ENCODE measurements at places on chromosomes 12 and 14.
A peak's percentile ranks its signal among the peaks of the same experiment; 100 is the strongest.

GRCh38 chr12:30438601-30439041, 257.0 kb downstream of the IPO8 start:
- no peak overlapping the region for H3K4me3 ChIP-seq
- no peaks in the 10 kb centered on the region for H3K36me3 ChIP-seq
- no peaks in the 10 kb centered on the region for H3K27me3 ChIP-seq
- no peak overlapping the region for H3K27ac ChIP-seq
- H3K4me1 ChIP-seq: no peaks in the 10 kb centered on the region

GRCh38 chr14:35932136-35932535, 106.0 kb downstream of the BRMS1L start:
- H3K4me3 ChIP-seq: no peak overlapping the region
- H3K36me3 ChIP-seq: no peaks in the 10 kb centered on the region
- no peaks in the 10 kb centered on the region for H3K27me3 ChIP-seq
- DNase-seq: no peak

GRCh38 chr14:49615776-49616175, 4.7 kb downstream of the RPL36AL start:
- H3K4me3 ChIP-seq: no peak overlapping the region
- no peaks in the 10 kb centered on the region for H3K27me3 ChIP-seq
- no peak overlapping the region for H3K27ac ChIP-seq
- peaks cover 7% of the 10 kb centered on the region for H3K4me1 ChIP-seq
- H3K36me3 ChIP-seq: peaks cover 7% of the 10 kb centered on the region

DNA sequence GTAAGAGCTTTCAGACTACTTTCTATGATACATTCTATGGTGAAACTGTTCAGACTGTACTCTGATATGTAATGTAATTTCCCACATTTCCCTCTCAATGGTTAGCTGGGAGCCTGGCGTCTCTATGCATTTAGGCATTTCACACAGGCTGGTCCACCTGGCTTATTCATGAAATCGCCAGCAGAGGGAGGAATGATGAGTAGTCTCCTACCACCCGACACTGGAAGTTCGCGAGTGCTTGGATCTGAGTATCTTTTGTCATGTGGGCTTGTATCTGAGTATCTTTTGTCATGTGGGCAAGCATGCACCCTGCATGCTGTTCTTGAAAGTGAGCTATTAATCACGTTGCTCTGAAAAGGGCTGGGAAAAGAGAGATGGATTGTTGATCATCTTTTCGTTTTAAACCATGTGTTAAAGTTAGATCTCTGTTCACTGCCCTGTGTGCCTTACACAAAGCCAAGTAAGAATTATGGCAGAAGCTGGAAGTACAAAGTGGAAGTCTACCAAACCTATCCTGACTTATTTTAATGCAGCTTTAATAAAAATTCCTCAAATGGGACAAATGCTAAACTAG, 235.0 kb downstream of the ATP23 start:
- no peak for DNase-seq
- no peak overlapping the region for H3K4me3 ChIP-seq
- no peaks in the 10 kb centered on the region for H3K4me1 ChIP-seq

DNA sequence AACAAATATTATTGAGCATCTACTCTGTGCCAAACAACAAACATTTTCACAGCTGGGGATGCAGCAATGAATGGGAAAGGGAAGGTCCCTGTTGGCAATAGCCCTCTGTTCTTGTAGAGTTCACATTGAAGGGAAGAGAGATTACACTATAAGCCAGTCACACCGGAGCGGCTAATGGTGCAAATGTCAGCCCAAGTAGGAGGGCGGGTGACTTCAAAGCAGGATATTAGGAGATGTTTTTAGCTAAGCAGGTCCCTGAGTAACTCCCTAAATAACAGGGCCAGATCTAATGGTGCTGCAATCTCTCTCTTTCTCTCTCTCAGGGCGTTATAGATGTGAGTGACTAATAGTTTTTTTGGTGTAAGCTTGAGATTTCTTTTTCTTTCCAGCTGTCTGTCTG, 30.7 kb downstream of the FLVCR2 start:
- no peaks in the 10 kb centered on the region for H3K36me3 ChIP-seq
- no peak for DNase-seq
- no peak overlapping the region for H3K4me3 ChIP-seq
- H3K27ac ChIP-seq: no peak overlapping the region

GRCh38 chr12:104991565-104992128, 5.5 kb downstream of the NOPCHAP1 start:
- H3K4me3 ChIP-seq: no peak overlapping the region
- H3K27ac ChIP-seq: no peak overlapping the region
- no peaks in the 10 kb centered on the region for H3K4me1 ChIP-seq
- H3K27me3 ChIP-seq: no peaks in the 10 kb centered on the region
- peaks cover 3% of the 10 kb centered on the region for H3K36me3 ChIP-seq
- DNase-seq: no peak

- H3K4me3 ChIP-seq: peak overlapping the region; percentile 86
- H3K27ac ChIP-seq: peak overlapping the region; percentile 2
- peaks cover 2% of the 10 kb centered on the region for H3K36me3 ChIP-seq
- no peaks in the 10 kb centered on the region for H3K27me3 ChIP-seq
- H3K4me1 ChIP-seq: no peaks in the 10 kb centered on the region
These were observed 3.3 kb downstream of the LRIG3 start for GRCh38 chr12:58916921-58917511.

DNA sequence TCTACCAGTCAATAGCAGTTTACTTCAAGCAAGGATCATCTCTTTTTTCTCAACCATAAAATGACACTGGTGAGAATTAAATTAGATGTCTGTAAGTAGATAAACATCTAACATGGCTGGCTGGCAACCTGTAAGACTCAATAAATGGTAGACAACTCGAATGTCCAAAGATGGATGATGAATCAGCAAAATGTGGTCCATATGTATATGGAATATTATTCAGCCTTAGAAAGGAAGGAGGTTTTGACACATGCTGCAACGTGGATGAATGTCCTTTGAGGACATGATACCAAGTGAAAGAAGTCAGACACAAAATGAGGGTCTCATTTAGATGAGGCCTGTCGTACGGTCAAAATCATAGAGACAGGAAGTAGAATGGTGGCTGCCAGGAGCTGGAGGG, 46.2 kb downstream of the SPRING1 start:
- H3K36me3 ChIP-seq: no peaks in the 10 kb centered on the region
- H3K4me3 ChIP-seq: no peak overlapping the region
- peaks cover 28% of the 10 kb centered on the region for H3K27me3 ChIP-seq
- no peak overlapping the region for H3K27ac ChIP-seq
- H3K4me1 ChIP-seq: no peaks in the 10 kb centered on the region

DNA sequence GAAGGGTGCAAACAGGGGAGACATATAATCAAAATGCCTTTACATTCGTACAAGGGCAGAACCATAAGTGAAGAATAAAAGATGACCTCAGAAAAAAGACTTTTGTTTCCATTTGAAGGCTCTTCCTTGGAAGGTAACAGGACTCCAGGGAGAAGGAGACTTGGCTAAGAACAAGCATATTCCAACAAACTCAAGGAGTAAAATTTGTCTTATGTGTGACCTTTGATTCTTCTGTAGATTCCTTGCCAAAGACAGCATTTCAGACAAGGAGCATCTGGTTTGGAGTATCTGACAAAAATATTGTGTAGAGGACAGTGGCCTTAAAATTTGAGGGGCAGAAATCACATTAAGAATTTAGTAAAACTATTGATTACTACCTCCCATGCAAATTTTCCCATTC, 991.9 kb downstream of the FLRT2 start:
- H3K36me3 ChIP-seq: no peaks in the 10 kb centered on the region
- H3K27ac ChIP-seq: no peak overlapping the region
- no peak for DNase-seq
- no peaks in the 10 kb centered on the region for H3K4me1 ChIP-seq
- no peak overlapping the region for H3K4me3 ChIP-seq
- no peaks in the 10 kb centered on the region for H3K27me3 ChIP-seq

DNA sequence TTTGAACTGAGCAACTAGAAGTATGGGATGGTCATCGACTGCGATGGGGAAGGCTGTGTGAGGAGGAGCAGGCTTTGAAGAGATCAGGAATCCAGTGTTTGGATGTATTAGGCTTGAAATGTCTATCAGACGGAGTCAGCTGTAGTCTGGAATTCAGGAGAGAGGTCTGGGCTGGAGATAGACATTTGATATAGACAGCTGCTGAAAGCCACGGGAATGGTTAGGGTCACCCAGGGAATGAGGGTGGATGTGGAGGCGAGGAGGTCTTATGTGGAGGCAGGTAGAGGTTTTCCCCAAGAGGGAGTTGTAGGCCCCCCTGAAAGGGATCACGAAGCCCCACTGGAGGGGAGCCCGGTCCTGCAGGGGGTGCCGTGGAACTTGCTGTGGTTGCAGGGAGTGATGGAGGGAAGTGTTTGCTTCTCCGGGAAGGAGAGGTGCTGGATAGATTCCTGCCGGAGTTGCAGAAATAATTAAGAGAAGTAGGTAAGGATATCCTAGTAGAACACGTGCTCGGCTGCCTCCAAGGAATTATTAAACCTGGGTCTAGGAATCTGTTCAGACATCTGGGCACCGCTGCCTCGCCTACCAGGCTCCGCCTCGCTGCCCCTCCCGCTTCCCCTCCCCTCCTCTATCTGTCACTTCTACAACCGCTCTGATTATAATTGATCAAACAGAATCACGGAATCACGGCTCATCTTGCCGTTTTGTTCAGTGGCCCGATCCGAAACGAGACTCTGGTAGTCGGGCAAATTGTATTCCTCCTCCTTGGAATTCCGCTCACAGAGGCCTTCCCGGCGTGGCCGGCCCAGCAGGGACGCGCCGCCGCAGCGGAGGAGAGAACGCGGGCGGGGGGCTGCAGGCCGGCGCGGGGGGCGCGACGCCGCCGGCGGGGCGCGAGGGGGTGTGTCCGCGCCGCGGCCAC, 826 bp upstream of the CACNA1C start:
- H3K4me3 ChIP-seq: peak overlapping the region; percentile 31
- DNase-seq: no peak
- H3K4me1 ChIP-seq: peaks cover 4% of the 10 kb centered on the region
- no peak overlapping the region for H3K27ac ChIP-seq

DNA sequence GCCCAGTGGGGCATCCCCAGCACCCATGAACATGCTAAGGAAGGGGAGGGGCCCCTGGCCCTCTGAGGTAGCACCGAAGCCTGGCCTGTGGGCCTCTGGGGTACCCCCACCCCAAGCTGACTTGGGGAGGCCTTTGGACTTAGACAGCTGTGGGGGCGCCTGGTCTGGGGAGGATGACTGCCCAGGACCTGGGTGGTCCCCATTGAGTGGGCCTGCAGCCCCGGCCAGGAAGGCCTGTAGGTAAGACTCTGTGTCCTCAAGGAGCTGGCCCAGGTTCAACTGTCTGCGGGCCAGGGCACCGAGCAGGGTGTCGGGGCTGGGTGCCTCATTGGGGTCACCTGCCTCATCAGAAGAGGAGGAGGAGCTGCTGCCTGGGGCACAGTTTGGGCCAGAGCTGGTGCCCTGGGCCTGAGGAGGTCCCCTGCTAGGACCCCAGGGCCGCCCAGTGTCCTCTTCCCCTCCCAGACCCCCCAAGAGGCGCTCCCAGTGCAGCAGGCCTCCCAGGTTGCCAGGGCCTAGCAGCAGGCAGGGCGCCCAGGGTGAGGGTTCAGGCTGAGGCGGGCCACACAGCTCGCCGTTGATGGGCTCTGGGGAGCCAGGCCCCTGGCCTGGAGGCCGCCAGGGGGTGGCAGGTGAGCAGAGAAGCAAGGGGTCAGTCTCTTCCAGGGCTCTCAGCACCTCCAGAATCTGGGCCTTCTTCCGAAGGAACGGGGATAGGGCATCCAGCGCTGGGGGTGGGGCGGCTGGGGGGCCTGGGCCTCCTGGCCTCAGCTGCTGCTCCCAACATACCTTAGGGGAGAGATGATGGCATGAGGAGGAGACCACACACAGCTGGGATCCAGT, 31.4 kb downstream of the NCKAP5L start:
- peaks cover 19% of the 10 kb centered on the region for H3K36me3 ChIP-seq
- no peaks in the 10 kb centered on the region for H3K4me1 ChIP-seq
- H3K4me3 ChIP-seq: no peak overlapping the region
- H3K27me3 ChIP-seq: no peaks in the 10 kb centered on the region

DNA sequence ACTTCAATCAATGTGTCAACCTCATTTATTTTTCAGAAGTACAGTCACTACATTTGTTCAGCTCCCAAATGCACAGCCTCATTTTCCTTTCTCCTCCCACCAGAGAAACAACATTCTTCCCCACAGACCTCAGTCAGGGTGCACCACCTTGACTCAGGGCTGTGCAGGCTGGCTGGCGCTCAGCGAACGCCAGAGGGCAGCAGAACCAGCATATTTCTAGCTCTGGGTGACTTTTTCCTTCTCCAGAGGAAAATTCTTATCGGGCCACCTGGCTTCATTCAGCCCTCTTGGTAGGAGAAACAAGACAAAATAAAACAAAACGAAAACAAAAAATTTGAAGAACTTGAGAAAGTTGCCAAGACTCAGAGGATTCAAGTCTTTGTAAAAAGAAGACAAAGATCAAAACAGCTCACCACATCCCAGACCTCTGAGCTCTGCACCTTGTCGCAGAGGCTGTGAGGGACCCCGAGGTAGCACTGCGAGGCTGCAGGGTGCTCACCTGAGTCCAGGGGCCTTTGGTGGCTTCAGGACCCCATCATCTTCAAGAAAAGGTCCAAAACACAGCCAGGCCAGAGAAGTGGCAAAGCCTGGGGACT, 33.7 kb downstream of the PAH start:
- H3K36me3 ChIP-seq: no peaks in the 10 kb centered on the region
- H3K27me3 ChIP-seq: no peaks in the 10 kb centered on the region
- H3K4me3 ChIP-seq: no peak overlapping the region
- no peaks in the 10 kb centered on the region for H3K4me1 ChIP-seq
- DNase-seq: peak; percentile 8
- no peak overlapping the region for H3K27ac ChIP-seq

DNA sequence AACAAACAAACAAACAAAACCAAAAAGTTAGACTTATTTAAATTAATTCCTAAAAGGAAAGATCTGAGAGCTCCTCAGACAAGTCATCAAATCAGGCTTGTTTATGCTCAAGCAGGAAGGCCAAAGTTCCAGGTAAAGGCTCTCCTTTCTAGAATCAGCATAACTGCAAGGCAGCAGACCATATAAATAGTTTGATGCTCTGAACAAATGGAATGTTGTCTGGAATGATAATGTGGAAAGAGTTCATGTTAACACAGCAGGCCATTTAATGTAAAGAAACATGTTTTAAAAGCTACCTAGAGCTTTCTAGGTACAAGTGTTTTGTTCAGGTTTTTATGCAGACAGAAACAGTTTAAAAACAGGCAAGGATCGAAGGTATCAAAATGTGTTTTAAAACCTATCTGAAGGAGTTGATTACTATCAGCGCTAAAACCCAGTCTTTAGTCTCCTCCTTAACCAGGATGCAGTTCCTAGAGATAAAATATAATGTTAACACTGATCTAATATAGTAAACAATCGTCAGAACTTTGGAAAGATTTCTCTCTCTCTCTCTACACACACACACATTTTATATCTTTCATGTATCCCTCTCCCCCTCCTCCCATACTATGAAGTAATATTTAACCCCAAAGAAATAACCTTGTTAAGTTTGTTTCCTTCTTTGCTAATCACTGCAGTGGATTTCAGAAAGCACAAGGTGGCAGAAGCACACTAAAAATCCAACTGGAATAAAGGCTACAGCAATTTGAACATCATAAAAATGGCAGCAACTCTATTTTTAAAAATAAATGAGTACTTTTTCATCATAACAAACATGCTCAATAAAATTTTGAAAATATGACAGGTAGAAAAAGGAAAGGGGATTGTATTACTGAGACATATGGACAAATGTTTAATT, 135.5 kb downstream of the PAWR start:
- no peaks in the 10 kb centered on the region for H3K36me3 ChIP-seq
- DNase-seq: peak; percentile 57
- H3K27me3 ChIP-seq: no peaks in the 10 kb centered on the region
- H3K4me1 ChIP-seq: no peaks in the 10 kb centered on the region
- no peak overlapping the region for H3K4me3 ChIP-seq

GRCh38 chr14:35883677-35884293, 57.6 kb downstream of the BRMS1L start:
- DNase-seq: peak; percentile 41
- no peaks in the 10 kb centered on the region for H3K27me3 ChIP-seq
- no peaks in the 10 kb centered on the region for H3K4me1 ChIP-seq
- H3K36me3 ChIP-seq: no peaks in the 10 kb centered on the region

All from fibroblast of lung (primary cell).